ENCODE measurements at places on chromosomes 13 and 19.

DNA sequence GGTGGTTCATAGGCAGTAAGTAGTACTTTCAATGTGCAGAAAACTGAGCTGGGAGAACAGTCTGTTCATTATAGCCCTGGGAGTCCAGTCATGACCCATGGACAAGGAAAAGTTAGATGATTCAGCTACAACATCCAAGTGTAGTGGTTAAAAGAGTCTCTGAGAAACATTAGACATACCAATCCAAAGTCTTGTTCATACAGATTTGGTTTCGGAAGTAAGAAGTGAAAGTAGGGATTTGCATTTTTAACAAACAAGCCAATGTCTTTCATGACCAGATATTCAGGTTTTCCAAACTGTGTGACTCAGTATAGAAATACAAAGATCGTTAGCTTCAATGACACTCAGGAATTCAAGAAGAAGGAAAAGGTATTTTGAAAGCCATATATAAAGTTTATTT lies 345.3 kb downstream of the SLITRK1 start:
- DNase-seq, result no peak

DNA sequence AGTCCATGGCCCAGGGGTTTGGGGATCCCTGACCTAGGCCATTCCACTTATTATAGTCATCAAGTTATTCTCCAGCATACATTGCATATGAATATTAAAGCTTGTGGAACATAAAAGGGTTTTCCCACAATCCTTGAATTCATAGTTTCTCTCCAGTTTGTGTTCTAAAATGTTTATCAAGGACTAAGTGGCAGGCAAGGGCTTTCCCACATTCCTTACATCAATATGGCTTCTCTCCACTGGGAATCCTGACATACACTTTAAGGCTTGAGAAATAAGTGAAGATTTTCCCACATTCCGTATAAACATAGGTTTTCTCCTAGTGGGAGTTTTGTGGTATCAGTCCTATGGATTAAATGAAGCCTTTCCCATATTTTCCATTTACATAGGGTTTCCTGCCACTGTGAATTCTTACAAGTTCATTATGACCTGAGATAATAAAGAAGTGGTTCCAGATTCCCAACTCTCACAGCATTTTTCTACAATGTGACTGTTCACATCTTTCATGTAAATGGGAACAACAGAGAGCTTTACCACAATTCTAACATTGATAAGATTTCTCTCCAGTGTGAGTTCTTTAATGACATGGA lies 14.5 kb downstream of the ZNF426 start:
- DNase-seq, result no peak

GRCh38 chr19:5349041-5349440 lies 8.4 kb upstream of the PTPRS start:
- no peak for DNase-seq

DNA sequence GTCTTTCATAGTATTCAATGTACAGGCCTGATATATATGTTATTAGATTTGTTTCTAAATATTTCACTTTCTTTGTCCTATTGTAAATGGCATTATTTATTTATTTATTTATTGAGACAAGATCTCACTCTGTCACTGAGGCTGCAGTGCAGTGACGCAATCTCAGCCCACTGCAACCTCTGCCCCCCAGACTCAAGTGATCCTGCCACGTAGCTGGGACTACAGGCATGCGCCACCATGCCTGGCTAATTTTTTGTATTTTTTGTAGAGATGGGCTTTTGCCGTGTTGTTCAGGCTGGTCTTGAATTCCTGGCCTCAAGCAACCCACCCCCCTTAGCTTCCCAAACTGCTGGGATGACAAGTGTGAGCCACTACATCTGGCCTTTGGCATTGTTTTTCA lies 5.4 kb upstream of the GAS6 start:
- no peak for DNase-seq

DNA sequence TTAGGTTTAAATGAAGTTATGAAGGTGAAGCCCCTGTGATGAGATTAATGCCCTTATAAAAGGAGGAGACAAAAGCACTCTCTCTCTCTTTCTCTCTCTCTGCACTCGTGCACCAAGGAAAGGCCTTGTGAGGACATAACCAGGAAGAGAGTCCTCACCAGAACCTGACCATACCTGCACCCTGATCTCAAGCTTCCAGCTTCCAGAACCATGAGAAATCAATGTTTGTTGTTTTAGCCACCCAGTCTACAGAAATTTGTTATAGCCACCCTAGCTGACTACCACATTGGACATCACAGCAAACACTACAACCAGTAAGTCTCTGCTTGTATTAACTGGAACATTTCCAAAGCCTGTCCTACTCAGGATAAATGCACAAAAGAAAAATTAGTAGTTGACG lies 34.7 kb upstream of the WDFY2 start:
- DNase-seq, result no peak

DNA sequence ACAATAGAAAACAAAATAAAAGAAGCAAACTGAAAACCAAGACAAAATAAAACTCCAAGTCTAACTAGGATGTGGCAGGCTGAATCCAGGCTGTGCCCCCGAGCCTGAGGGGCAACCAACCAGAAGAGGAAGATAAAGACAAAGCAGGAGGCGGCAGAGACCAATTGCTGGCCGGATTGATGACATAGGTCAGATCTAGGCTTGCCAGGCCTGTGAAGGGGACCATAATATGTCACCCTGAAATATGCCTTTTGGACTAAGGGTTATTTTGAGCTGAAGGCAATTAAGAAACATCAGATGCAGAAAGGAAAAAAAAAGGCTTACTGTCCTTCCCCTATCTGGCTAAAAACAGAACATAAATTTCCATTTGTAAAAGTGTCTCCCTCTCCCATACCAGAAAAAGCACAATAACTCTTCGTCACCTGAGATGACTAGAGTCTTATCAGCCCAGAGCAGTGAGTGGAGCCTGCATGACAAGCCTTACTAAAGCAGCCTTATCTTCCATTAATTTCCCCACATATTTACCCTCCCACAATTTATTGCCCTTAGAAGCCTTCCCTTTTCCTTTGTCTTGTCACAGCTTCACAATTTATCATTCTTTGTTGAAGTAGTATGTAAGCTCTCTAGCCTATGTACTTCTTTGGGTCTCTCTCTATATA lies 22.8 kb downstream of the ATP8A2 start:
- DNase-seq, result no peak

GRCh38 chr13:93220073-93220472 lies 6.5 kb upstream of the GPC6 start:
- no peak for DNase-seq

GRCh38 chr13:99657848-99658260 lies 156.6 kb downstream of the TM9SF2 start:
- peak; percentile 33 for DNase-seq

- DNase-seq, result no peak
Measured at GRCh38 chr13:112744168-112745021, 54.6 kb downstream of the ATP11A start.

GRCh38 chr13:112956571-112957294 lies 12.3 kb upstream of the MCF2L start:
- DNase-seq, result no peak

GRCh38 chr13:112718318-112718717 lies 28.5 kb downstream of the ATP11A start:
- no peak for DNase-seq

- no peak for DNase-seq
Measured at GRCh38 chr19:6527893-6528543, 2.8 kb upstream of the TNFSF9 start.

DNA sequence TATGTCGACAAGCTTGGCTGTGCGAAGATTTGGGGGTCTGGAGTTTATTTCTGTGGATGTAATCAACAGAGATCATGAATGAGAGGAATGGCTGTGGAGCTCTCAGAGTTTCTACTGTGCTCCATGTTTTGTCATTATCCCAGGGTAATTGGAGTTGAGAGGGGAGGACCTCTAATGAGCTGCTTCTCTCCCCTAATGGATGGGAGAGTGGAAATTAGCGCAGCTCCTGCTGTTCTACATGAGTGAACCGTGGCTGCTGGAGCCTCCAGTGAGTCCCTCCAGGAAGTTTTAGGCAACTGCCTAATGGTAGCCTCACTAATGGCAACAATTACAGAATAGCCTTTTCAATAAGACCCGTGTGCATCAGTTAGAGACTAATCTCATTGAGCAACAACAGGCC lies 31.3 kb upstream of the FGF9 start:
- DNase-seq, result no peak

- no peak for DNase-seq
Measured at GRCh38 chr13:59547950-59548349, 615.8 kb downstream of the DIAPH3 start.

- peak; percentile 79 for DNase-seq
Measured at GRCh38 chr19:1028062-1028926, 1.9 kb downstream of the CNN2 start.

- no peak for DNase-seq
Measured at GRCh38 chr13:42380420-42381164, 108.6 kb downstream of the AKAP11 start.

- DNase-seq, result no peak
Measured at GRCh38 chr19:5966215-5966614, 11.7 kb downstream of the RANBP3 start.

DNA sequence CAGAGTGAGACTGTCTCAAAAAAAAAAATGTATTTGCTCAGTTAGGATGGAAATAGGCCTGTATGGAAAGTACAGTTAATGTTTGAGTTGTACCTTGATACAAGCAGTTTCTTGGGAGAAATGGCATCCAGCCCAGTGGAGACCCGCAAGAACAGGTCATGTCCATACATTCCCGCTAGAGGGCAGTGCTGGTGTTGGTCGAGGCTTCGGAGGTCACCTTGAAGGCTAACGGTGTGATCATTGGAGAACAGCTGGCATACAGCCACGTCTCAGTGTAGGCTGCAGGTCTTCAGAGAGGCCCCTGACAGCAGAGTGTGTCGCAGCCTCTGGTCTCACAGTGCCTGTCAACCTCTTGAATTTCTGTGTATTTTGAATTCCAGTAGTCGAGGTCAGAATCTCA lies 7.5 kb downstream of the ZNF610 start:
- DNase-seq, result peak; percentile 20

- no peak for DNase-seq
Measured at GRCh38 chr19:40721140-40721486, 4.2 kb downstream of the ITPKC start.

Measured in CD4-positive, alpha-beta T cell (primary cell).